ENCODE measurements at places on chromosomes 5 and 9. TPM values are rescaled to one million over a fixed set of nuclear protein-coding genes. Genes with fewer than 3 reads are reported as not detected.

EXOSC2 gene
- 76.1 TPM for total RNA-seq

ATP6V1G1 gene
- total RNA-seq, result 92.4 TPM

CARD9 gene
- 0.96 TPM for total RNA-seq

HACD4 gene
- total RNA-seq, result 1.2 TPM

INSYN2B gene
- not detected for total RNA-seq

SHLD3 gene
- 1.9 TPM for total RNA-seq

ADAMTS2 gene
- total RNA-seq, result 9.0 TPM

FBP1 gene
- 5.7 TPM for total RNA-seq

FBP2 gene
- total RNA-seq, result not detected

CARTPT gene
- not detected for total RNA-seq

SLC6A7 gene
- total RNA-seq, result not detected

SLC46A2 gene
- total RNA-seq, result 0.07 TPM

DNA sequence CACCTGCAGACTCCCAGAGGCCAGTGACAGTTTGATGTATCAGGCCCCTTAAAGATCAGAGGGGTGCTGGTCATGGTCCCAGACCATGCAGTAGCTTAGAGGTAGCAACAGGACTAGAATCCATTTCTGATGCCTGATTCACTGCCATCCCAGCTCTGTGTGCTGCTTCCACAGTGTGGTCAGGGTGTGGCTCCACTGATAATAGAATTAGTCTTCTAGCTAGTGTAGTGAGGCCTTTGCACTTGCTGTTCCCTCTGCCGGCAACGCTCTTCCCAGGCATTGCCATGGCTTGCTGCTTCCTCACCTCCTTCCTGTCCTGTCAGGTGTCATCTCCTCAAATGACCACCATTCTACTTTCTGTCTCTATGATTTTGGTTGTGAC, 15.8 kb downstream of the PPARGC1B start:
- H3K27ac ChIP-seq, result no peak overlapping the region
- no peak for DNase-seq
- peaks cover 31% of the 10 kb centered on the region for H3K4me1 ChIP-seq
- no peaks in the 10 kb centered on the region for H3K36me3 ChIP-seq
- no peaks in the 10 kb centered on the region for H3K27me3 ChIP-seq

GRCh38 chr9:5644501-5644900, 15.6 kb downstream of the RIC1 start:
- no peaks in the 10 kb centered on the region for H3K27me3 ChIP-seq
- no peak overlapping the region for H3K27ac ChIP-seq
- DNase-seq, result no peak
- H3K36me3 ChIP-seq, result no peaks in the 10 kb centered on the region
- H3K4me1 ChIP-seq, result 0 out of 2 replicates have a peak, but pooled peaks cover 3% of the 10 kb centered on the region

- H3K4me1 ChIP-seq, result peaks cover 2% of the 10 kb centered on the region
- peaks cover 12% of the 10 kb centered on the region for H3K27me3 ChIP-seq
- no peak overlapping the region for H3K27ac ChIP-seq
- no peak for DNase-seq
Observed at GRCh38 chr5:172501708-172502320, 47.5 kb upstream of the SH3PXD2B start.

DNA sequence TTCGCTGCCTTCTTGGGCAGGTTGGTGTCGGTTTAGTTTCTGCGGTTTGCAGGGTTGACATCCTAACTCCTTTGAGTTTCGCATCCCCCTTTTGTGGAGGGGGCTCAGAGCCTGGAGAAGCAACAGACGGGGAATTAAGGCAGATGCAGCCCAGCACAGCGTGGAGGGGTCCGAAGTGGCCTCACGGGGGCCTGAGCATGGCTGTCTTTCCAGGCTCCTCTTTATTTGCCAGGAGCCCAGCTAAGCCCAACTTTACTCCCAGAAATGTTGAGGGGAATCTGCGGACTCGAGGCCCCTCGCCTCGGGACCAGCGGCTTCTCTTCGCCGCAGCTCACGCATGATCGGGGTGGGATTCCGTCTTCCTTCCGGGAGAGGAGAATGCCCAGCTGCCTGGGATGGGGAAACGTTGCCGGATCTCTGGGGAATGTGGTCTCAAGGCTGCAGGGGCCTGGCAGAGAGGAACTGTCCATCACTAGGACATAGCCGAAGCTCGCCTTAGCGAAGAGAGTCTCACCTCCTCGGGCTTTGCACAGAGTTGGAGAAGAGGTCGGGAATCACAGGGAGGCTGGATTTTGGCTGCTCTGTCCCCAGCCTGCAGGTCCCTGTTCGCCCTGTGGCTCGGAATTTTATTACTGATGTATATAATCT, 1.3 kb downstream of the RAI14 start:
- H3K27ac ChIP-seq, result peak overlapping the region; percentile 89
- peaks cover 17% of the 10 kb centered on the region for H3K36me3 ChIP-seq
- H3K27me3 ChIP-seq, result no peaks in the 10 kb centered on the region
- H3K4me1 ChIP-seq, result peaks cover 70% of the 10 kb centered on the region

- H3K27ac ChIP-seq, result no peak overlapping the region
- H3K4me3 ChIP-seq, result no peak overlapping the region
Observed at GRCh38 chr9:23686896-23687295, 139.1 kb downstream of the ELAVL2 start.

- no peak overlapping the region for H3K27ac ChIP-seq
- peaks cover 2% of the 10 kb centered on the region for H3K36me3 ChIP-seq
- H3K4me1 ChIP-seq, result peaks cover 17% of the 10 kb centered on the region
- no peak for DNase-seq
Observed at GRCh38 chr9:21923694-21924093, 70.5 kb downstream of the CDKN2A start.

- H3K4me1 ChIP-seq, result peaks cover 23% of the 10 kb centered on the region
- H3K27ac ChIP-seq, result peak within 1 kb of the TSS; percentile 93
- peak within 1 kb of the TSS; percentile 78 for H3K4me3 ChIP-seq
- 0 out of 2 replicates have a peak, but pooled peaks cover 2% of the 10 kb centered on the region for H3K36me3 ChIP-seq
- peak; percentile 34 for DNase-seq
Observed at GRCh38 chr9:93096131-93096802, at the start of gene CARD19. CARD19 (plus strand) TSS chr9:93096217; CDS start chr9:93096346, 129 bp downstream.

GRCh38 chr9:94801234-94801633, 74.7 kb downstream of the AOPEP start:
- no peak overlapping the region for H3K4me3 ChIP-seq
- H3K27me3 ChIP-seq, result no peaks in the 10 kb centered on the region
- peaks cover 4% of the 10 kb centered on the region for H3K4me1 ChIP-seq
- no peaks in the 10 kb centered on the region for H3K36me3 ChIP-seq
- H3K27ac ChIP-seq, result no peak overlapping the region

GRCh38 chr5:59418808-59419207, 474.7 kb downstream of the PDE4D start:
- H3K36me3 ChIP-seq, result no peaks in the 10 kb centered on the region
- peaks cover 13% of the 10 kb centered on the region for H3K4me1 ChIP-seq
- DNase-seq, result no peak
- no peak overlapping the region for H3K27ac ChIP-seq
- no peak overlapping the region for H3K4me3 ChIP-seq
- no peaks in the 10 kb centered on the region for H3K27me3 ChIP-seq

GRCh38 chr9:70452365-70452764, 37.9 kb upstream of the KLF9 start:
- H3K4me3 ChIP-seq, result no peak overlapping the region
- no peaks in the 10 kb centered on the region for H3K27me3 ChIP-seq
- DNase-seq, result no peak

GRCh38 chr9:134653259-134654009, 11.8 kb downstream of the COL5A1 start:
- no peak overlapping the region for H3K27ac ChIP-seq
- peaks cover 4% of the 10 kb centered on the region for H3K4me1 ChIP-seq
- no peaks in the 10 kb centered on the region for H3K27me3 ChIP-seq
- DNase-seq, result no peak
- H3K36me3 ChIP-seq, result no peaks in the 10 kb centered on the region

DNA sequence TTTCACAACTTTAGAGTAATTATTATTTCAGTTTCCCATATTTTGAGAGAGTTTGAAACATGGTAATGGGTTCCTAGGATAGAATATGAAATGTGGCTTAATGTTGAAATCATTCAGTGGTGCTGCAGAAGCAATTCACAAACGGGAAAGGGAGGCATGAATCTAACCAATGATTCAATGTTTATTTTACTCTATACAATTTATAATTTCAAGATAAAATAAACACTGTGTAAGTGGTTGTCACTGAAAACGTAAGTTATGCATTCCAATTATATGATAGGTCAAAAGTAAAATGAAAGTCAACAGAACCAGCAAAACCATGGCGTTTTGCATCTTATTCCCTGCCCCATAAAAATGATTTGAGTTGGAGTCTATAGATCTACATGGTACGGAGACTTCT, 1207.1 kb upstream of the CDH18 start:
- H3K4me1 ChIP-seq, result no peaks in the 10 kb centered on the region
- no peak for DNase-seq
- no peaks in the 10 kb centered on the region for H3K36me3 ChIP-seq
- H3K4me3 ChIP-seq, result no peak overlapping the region
- H3K27me3 ChIP-seq, result no peaks in the 10 kb centered on the region

- DNase-seq, result no peak
- H3K4me3 ChIP-seq, result no peak overlapping the region
- H3K4me1 ChIP-seq, result no peaks in the 10 kb centered on the region
- H3K27me3 ChIP-seq, result peaks cover 4% of the 10 kb centered on the region
- H3K36me3 ChIP-seq, result no peaks in the 10 kb centered on the region
- no peak overlapping the region for H3K27ac ChIP-seq
Observed at GRCh38 chr5:4738298-4738697, 401.8 kb upstream of the ADAMTS16 start.

DNA sequence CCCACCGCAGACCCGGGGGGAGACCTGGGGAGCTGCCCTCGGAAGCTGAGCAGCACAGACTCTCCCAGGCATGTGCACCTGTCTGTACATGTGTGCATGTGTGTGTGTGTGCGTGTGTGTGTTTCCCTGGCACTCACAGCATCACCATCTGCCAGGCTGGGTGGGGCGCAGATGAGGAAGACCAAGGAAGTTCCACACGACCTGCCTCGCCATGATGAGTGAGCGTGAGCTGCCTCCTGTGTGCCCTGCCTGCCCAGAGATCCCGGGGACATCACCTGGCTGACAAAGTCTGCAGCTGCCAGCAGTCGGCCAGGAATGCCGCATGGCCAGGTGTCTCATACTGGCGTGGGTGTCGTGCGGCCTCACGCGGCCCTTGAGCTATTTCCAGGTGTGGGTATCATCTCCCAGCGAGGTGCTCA, 4.0 kb upstream of the GPSM1 start:
- H3K27me3 ChIP-seq, result no peaks in the 10 kb centered on the region
- H3K27ac ChIP-seq, result no peak overlapping the region
- no peaks in the 10 kb centered on the region for H3K36me3 ChIP-seq
- H3K4me3 ChIP-seq, result no peak overlapping the region
- no peak for DNase-seq

- H3K27me3 ChIP-seq, result peaks cover 18% of the 10 kb centered on the region
- no peak overlapping the region for H3K4me3 ChIP-seq
- no peaks in the 10 kb centered on the region for H3K36me3 ChIP-seq
- no peaks in the 10 kb centered on the region for H3K4me1 ChIP-seq
Observed at GRCh38 chr9:134503301-134504105, 138.1 kb upstream of the COL5A1 start.

DNA sequence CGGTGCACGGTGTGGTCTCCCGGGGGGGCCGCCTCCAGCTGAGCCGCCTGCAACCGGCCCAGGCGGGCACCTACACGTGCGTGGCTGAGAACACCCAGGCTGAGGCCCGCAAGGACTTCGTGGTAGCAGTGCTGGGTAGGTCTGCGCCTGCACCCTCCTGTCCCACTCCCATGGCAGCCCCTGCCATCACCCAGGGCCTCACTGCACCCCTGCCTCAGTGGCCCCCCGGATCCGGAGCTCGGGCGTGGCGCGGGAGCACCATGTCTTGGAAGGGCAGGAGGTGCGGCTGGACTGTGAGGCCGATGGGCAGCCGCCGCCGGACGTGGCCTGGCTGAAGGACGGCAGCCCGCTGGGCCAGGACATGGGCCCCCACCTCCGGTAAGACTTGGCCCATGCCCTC, 53.8 kb upstream of the ASS1 start:
- no peaks in the 10 kb centered on the region for H3K27me3 ChIP-seq
- no peak overlapping the region for H3K27ac ChIP-seq
- DNase-seq, result no peak
- H3K36me3 ChIP-seq, result no peaks in the 10 kb centered on the region
- no peak overlapping the region for H3K4me3 ChIP-seq
- H3K4me1 ChIP-seq, result peaks cover 12% of the 10 kb centered on the region

DNA sequence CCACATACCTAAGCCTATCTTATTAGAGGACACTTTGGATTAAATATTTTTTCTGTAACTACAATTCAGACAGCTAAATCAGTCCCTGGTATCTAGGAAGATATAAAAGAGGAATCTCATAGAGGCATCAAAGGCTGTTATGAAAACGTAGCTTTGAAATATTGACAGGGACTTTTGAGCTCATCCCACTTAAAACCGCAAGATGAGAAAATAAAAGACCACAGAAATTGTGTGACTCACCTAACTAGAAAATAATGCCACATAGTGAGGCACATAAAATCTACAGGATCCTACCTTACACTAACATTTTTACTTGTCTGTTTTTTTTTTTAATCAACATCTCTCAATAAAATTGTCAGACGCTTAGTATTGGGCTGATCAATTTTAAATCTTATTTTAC, 686.5 kb upstream of the COX7C start:
- H3K4me3 ChIP-seq, result no peak overlapping the region
- no peak for DNase-seq
- no peak overlapping the region for H3K27ac ChIP-seq
- no peaks in the 10 kb centered on the region for H3K36me3 ChIP-seq

DNA sequence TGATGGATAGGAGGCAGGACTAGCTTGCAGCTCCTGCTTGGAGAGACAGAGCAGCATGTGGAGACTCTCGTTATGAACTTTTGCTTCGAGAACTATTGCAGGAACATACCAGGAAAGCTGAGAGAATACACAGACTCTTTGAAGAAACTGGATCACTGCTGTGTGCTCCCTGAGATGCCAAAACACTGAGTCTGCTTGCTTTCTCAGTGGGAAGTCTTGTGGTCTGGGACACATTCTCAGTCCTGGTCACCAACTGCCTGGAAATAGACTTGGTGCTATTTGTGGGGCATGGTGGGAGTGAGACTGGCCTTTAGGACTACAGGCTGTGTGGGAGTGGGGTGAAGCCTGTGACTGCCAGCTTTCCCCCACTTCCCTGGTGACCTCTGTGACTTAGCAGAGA, 252.6 kb downstream of the MED10 start:
- H3K4me1 ChIP-seq, result no peaks in the 10 kb centered on the region
- no peak for DNase-seq
- H3K27me3 ChIP-seq, result peaks cover 10% of the 10 kb centered on the region
- peaks cover 26% of the 10 kb centered on the region for H3K36me3 ChIP-seq
